GM20000 (cell line): ENCODE measurements at places on chromosomes 1 and 21.
A peak's percentile ranks its signal among the peaks of the same experiment; 100 is the strongest.

GRCh38 chr1:119083980-119084379, 56.5 kb downstream of the WARS2 start:
- DNase-seq: no peak

- DNase-seq: peak; percentile 19
Measured at GRCh38 chr1:107750364-107750959, 214.5 kb downstream of the VAV3 start.

DNA sequence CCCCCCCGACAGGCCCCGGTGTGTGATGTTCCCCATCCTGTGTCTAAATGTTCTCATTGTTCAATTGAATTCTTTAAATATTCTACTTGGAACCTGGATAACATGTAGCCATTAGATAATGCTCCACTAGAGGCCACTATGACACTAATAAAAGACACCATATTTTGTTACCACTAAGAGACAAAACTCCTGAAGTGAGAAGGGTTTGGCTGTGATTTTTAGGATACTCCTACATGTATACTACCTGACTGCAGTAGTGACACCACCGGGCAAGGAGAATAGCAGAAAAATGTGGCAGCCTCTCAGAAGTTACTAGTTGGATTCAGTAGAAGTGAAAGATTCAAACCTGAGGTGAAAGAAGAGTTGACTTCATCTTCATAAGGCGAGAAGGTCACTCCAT, 36.0 kb downstream of the F5 start:
- peak; percentile 29 for DNase-seq

DNA sequence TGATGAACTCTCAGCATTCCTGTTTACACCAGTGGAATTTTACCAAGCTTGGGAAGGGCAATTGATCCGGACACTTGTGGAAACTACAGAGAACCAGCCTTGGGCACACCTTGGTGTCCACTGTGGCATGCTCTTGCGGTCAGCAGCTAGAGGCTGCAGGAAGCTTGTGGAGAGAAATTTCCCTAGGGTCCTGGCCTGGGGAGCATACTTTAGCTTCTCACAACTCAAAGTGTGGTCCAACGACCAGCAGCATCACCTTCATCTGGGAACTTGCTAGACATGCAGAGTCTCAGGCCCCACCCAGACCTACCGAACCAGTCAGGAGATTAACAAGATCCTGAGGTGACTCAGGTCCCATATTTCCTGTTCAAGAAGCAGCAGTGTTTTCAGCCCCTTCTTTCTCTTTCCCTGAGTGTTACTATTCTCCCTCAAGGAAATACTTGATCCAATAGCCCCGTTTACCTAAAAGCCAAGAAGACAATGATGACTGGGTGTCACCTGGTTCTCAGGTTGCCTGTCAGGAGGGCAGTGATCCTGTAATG, 55.7 kb upstream of the KCNE2 start:
- DNase-seq: no peak

GRCh38 chr1:64323882-64324281, 120.5 kb downstream of the UBE2U start:
- DNase-seq: no peak
